ENCODE measurements at places on chromosomes 6 and 20.

DNA sequence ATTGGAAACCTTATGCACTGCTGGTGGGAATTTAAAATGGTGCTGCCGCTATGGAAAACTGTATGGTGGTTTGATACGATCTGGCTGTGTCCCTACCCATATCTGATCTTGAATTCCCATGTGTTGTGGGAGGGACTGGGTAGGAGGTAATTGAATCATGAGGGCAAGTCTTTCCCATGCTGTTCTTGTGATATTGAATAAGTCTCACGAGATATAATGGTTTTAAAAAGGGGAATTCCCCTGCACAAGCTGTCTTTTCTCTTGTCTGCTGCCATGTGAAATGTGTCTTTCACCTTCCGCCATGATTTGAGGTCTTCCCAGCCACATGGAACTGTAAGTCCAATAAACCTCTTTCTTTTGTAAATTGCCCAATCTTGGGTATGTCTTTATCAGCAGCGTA is 4.9 kb downstream of the TAP2 start:
- DNase-seq = no peak

DNA sequence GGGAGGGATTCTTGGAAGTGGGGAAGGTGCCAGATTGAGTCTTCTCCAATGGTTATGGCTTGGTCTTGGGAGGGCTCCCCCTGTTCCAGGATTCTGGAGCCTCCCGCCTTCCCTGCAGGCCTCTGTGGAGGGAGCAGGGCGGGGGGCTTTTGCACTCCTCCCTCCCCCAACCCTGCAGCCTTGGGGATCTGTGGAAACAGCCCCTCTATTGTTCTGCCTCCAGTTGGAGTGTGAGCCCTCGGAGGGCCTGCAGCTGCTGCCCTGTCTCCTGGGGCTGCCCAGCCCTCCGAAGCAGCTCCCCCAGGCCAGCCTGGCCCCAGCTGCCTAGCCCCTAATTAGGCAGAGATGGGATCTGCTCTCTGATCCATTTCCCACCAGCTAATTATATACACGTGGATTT is 14.7 kb downstream of the FAM110A start:
- no peak for DNase-seq

DNA sequence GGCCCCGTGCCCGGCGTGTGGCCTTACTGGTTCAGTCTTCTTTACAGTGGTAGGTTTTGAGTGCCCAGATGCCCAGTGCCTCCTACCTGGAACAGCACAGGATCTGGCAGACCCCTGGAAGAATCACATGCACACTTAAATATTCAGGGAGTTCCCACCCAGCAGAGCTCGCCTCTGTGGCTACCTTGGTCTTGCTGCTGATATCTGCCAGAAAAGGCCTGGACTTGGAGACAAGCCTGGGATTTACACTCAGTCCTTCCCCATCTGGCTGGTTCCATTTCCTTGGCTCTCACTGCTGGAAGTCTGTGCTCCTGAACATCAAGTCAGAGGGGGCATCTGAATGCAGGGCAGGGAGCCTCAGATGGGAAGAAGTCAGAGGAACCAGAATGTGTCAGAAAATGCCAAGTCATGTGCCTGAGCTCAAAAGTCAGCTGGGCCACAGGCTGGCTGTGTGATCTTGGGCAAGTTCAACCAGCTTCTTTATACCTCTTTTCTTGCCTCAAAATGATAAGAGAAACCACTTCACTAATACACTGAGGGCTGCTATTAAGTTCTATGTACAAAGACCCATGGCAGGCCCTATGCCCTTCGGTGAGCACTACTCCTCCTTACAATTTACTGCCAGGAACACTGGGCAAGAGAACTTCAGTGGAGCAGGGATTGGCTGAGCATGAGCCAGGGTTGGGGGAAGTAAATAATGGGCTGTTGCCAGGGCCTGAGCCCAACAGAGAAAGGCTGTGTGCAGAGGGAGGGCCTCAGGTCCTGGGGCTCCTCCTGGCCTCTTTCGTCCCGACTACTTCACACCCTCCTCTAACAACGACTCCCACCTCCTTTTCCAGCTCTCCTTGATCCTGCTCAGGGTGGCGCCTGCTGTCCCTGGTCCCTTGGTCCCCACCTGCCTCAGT is 158.1 kb upstream of the PROKR2 start:
- no peak for DNase-seq

DNA sequence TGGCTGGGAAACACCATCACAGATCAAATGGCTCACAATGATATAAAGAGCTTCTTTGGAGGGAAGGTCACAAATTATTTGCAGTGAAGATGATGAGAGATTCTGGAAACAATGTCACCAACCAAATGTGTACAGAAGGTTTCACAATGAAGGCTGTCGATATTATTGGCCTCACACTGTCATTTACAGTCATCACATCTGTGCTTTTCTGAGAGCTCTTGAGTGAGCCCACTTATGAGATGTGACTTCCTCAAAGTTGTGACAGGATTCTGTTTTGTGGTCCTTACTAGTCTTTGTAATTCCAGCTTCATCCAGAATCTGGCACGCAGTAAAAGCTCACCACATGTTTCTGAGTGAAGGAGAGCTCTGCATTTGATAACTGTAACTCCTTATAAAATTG is 133.6 kb downstream of the LMBRD1 start:
- DNase-seq = no peak

DNA sequence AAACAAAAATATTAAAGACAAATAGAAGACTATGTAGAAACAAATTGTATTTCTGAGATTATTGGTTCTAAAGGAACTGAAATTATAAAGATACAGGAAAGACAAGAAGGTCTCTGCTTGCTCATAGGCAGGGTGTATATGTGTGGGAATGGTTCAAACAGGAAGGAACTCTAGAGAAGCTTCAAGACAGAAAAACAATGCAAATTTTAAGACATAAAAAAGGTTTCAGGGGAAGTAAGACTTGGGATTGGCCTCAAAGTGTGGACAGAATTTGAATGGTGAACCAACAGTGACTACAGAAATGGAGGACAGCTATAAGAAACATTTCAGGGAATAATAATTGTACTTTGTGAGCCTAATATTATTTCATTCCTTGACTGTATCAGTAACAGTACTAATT is 50.3 kb downstream of the OR2B2 start:
- DNase-seq = no peak

DNA sequence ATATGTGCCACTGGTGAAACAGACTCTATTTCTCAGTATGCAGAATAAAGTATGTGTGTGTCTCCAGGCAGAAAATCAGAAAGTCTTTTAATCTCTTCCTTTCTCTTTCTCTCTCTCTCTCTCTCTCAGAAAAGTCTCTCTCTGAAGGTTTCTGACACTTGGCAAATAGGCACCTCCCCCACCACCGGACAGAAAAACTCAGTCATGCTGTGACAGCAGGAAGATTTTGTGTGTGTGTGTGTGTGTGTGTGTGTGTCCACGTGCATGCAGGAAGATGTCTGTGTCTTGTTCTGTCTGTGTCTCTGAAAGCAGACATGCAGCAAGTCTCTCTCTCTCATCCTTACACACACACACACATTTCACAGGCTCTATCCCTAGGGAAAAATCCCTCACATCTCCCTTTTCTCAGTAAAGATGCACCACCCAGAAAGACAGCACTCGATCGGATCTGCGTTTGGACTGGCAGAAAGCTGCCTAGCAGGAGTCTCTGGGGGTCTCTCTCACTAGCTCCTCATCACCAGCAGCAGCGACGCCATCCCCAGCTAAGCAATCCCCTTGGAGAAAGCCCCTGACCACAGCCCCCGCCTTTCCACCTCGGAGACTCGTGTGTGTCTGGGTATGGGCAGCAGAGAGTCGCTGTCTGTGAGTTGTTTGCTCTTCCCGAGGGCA is 98.3 kb downstream of the EDN3 start:
- DNase-seq = no peak

DNA sequence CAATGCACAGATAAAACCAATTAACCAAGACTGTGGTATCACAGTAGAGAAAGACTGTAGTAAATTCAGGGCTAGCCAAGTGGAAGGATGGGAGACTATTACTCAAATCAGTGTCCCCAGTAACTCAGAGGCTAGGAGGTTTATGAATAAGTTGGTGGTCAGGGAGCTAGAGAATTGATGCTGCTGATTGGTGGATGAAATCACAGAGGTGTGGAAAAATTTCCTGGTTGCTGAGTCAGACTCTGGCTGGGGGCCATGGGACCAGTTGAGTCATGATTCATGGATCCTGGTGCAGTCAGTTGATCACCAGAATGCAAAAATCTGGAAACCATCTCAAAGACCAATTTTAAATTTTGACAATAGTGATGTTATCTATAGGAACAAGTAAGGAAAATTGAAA is 555.9 kb downstream of the C6orf118 start:
- no peak for DNase-seq

- DNase-seq = peak; percentile 87
These were observed 6.1 kb downstream of the TRIM10 start for GRCh38 chr6:30154709-30155519.

GRCh38 chr20:56637576-56637975 is 8.5 kb downstream of the TFAP2C start:
- no peak for DNase-seq

DNA sequence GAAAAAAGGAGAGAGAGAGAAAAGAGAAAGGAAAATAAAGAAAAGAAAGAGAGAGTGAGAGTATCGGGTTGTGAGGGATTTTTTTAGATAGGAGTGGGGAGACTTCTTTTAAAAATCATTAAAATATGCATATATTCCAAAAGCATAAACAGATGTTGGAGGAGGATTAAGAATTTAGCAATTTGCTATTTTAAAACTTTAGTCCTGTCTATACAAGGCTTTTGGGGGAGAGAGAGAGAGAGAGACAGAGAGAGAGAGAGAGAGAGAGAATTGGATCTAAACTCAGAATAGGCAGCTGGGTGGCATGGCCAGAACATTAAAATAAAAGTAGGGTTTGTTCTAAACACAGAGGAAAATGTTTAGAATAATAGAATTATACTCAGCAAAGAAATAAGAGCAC is 72.1 kb downstream of the SOD2 start:
- no peak for DNase-seq

DNA sequence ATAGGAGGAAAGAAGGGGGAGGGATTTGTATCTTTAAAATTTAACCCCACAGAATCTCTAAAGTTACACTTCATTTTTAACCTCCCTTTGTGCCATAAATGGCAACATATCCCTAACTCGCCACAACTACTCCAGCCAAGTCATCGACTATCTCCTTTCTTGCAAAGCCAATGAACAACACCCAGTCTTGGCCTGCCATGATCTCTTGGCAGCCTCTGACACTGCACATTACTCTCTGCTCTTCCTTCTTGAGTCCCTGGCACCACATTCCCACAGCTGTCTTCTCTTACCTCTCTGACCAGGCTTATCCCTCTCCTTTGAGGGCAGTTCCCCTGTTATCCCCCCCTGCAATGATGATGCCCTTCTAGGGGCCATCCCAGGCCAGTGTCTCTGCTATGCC is 42.5 kb downstream of the MBOAT1 start:
- no peak for DNase-seq

DNA sequence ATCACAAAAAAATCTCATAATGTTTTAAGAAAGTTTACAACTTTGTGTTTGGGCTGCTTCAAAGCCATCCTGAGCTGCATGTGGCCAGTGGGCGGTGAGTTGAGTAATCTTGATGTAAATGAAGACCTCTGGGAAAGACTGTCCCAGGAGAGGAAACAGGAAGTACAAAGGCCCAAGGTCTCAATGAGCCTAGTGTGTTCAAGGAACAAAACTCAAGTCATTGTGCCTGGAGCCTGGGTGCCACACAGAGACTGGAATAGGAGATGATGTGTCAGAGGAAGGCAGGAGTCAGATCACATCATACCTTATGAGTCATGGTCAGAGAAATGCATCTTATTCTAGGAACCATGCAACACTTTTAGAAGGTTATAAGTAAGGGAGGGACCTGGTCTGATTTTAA is 51.5 kb downstream of the COL19A1 start:
- peak; percentile 21 for DNase-seq

DNA sequence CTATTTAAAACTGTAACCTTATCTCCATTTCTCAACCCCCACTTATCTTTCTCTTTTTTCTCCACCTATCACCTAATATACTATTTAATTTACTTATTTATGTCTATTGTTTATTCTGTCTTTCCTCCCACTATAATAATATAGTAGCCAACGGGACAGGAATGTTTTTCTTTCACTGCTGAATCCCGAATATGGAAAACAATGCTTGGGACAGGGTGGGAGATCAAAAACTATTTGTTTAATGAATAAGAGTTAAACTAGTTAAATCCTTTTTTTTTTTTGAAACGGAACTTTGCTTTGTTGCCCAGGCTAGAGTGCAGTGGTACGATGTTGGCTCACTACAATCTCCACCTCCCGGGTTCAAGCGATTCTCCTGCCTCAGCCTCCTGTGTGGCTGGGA is 6.4 kb downstream of the SRPK1 start:
- no peak for DNase-seq

GRCh38 chr6:133756078-133756695 is 132.7 kb upstream of the TCF21 start:
- DNase-seq = no peak

- DNase-seq = no peak
These were observed 15.0 kb downstream of the HSPA12B start for GRCh38 chr20:3747471-3747870.

- no peak for DNase-seq
These were observed 288.1 kb upstream of the SUPT3H start for GRCh38 chr6:45665859-45666258.

GRCh38 chr6:131379948-131380347 is 193.1 kb upstream of the ARG1 start:
- peak; percentile 57 for DNase-seq

DNA sequence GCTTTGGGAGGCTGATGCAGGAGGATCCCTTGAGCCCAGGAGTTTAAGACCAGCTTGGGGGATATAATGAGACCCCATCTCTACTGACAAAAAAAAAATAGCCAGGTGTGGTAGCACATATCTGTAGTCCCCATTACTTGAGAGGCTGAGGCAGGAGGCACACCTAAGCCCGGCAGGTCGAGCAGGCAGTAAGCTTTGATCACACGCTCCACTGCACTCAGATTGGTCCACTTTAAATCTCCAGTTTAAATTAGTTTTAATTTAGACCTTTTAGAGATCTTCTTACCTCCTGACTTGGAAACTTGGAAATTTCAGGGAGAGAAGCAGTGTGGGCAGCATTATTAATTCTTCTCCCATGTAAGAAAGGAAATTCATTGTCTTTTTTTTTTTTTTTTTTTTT is 16.8 kb upstream of the PLCB4 start:
- DNase-seq = no peak

GRCh38 chr20:51366155-51366886 is 176.2 kb downstream of the NFATC2 start:
- DNase-seq = peak; percentile 99

DNA sequence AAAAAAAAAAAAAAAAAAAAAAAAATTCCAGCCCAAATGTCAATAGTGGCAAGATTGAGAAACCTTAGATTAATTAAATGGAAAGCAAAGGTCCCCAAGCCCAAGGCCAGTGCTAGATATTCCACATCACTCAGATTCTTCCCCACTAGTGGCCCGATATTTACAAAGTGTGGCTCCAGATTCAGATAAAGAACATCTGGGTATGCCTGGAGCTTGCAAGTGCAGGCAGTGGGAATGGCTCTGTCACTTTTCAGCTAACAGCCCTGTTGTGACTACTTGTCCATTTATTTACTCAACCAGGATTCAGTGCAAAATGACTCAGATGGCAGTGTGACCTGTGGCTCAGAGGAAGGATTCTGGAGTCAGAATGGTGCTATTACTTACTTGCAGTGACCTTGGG is 8.2 kb upstream of the KCNB1 start:
- no peak for DNase-seq

All from HTR-8/SVneo (cell line).